ENCODE measurements at places on chromosomes 5 and 9.

- no peak for DNase-seq
Measured at GRCh38 chr9:91949392-91949945, 559 bp downstream of the ROR2 start.

GRCh38 chr9:5582835-5583195 is 46.1 kb upstream of the RIC1 start:
- no peak for DNase-seq

GRCh38 chr5:44266882-44267576 is 122.2 kb downstream of the FGF10 start:
- DNase-seq = no peak

DNA sequence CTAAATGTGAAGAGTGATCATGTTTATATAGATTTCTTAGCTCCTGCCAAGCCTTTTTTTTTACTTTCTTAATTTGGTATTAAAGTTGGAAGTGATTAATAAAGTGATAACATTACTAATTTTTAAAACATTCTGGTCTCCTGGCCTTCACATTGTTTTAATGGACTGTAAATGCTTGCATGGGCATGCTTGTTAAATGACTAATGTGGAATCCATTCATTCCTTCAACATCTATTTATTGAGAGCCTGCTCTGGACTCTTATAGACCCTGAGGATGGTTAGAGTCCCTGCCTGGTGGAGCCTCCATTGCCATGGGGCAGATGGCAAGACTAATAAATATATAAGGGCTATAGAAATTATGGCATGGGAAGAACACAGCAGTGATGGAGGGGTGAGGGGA is 103.5 kb downstream of the NTRK2 start:
- DNase-seq = no peak

Data from activated T-helper 1 cell treated with anti-CD3 and anti-CD28 coated beads, Interleukin-2, amount 50 U/mL, for 16 hours (primary cell).